ENCODE measurements at places on chromosomes 1 and 21. TPM values are rescaled to one million over a fixed set of nuclear protein-coding genes. Genes with fewer than 3 reads are reported as not detected.

CHODL gene
- 0.10 TPM for total RNA-seq

ZBTB8A gene
- total RNA-seq, result 6.5 TPM

PRAMEF4 gene
- not detected for total RNA-seq

NASP gene
- total RNA-seq, result 193 TPM

VAV3 gene
- 0.23 TPM for total RNA-seq

Measured in Panc1 (cell line).